ENCODE measurements at places on chromosomes 1 and 21. TPM values are rescaled to one million over a fixed set of nuclear protein-coding genes. Genes with fewer than 3 reads are reported as not detected.
A peak's percentile ranks its signal among the peaks of the same experiment; 100 is the strongest.

GRCh38 chr1:67166196-67166595 lies at the start of gene IL23R:
Gene IL23R, plus strand, starts transcription at chr1:67166454. Its CDS starts 1,667 bp downstream, at chr1:67168121.
- no peak for DNase-seq

DNA sequence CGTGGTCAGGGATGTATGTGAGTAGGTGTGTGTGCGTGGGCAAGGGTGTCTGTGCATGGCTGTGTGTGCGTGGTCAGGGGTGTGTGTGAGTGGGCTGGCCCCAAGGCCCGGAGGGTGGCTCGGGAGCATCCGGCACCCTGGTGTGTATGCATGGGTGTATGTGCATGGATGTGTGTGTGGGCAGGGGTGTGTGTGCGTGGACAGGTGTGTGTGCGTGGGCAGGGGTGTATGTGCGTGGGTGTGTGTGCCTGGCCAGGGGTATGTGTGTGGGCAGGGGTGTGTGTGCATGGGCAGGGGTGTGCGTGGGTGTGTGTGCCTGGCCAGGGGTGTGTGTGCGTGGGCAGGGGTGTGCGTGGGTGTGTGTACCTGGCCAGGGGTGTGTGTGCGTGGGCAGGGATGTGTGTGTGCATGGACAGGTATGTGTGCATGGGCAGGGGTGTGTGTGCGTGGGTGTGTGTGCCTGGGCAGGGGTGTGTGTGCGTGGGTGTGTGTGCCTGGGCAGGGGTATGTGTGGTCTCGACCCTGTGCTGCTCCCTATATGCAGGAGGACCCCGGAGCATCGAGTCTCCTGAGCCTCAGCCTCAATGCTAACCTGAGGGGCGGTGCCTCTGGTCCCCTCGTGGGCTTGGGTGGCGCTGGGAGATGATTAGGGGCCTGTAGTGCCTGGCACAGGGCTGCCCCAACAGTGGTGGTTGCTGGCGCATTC lies 16.3 kb downstream of the ARHGEF16 start:
- DNase-seq: no peak

DNA sequence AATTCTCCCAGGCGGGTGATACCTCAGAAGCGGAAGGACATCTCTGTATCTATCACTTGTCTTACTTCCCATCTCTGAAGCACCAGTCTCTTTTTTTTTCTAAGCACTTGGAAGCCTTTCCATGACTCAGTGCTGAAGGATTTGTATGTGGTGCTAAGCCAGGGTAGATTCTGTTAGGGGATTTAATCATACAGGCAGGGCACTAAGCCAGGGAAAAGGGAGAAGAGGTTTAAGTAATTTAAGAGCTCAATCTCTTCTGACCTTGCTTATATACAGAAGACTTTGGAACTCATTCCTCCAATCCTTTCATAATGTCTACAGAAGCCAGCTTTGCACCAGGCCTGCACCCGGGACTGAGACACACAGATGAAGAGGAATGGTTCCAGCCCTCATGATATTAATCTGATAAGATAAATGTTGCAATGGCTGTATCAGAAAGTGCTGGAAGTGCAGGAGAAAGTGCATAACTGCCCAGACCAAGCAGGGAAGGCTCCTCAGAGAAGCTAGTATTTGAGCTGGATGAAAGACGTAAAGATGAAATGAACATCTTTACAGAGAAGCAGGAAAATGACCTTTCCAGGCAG lies 11.0 kb downstream of the FAM163A start:
- DNase-seq: peak; percentile 68

DNA sequence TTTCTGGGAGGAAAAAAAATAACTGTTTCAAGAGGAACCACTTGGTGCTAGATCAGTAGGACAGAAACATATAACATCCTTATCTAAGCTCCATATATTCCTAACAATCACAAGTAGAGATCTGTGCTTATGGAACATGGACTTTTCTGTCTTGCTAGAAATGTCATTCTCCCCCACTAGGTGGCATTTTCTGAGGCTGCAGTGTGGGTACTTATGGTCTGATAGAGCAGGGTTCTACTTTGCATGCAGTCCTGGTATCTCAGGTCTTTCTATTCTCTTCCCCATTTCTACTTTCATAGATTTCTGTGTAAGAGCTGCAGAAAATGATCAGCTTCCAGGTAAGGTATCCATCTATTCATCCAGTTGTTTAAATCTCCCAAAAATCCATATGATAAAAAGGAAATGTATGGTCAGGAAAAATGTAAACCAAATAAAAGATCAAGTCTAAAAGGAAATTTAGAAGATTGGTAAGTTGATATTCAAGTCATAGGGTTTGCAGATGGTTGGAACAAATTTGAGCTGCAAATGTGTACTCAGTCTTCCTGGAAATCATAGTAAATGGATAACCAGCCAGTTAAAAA lies 1.5 kb downstream of the ZNF684 start:
- DNase-seq: peak; percentile 65

DNA sequence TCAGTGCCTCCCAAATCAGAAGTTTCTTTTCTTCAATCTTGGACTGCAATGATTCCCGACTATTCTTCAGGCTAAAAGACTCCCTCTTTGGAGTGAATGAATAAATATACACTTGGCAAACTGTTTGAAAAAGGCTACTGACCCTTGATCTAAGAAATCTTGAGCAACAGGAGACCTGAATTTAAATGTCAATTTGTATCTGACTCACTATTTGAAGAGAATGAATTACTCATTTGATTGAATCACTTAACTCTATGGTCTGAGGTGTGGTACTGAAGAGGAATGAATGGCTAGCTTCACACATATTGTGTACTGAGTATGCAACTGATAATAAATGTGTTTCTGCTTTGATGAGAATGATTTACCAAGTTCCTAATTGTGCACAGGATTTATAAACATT lies 4.6 kb upstream of the SMG7 start:
- peak; percentile 49 for DNase-seq

DNA sequence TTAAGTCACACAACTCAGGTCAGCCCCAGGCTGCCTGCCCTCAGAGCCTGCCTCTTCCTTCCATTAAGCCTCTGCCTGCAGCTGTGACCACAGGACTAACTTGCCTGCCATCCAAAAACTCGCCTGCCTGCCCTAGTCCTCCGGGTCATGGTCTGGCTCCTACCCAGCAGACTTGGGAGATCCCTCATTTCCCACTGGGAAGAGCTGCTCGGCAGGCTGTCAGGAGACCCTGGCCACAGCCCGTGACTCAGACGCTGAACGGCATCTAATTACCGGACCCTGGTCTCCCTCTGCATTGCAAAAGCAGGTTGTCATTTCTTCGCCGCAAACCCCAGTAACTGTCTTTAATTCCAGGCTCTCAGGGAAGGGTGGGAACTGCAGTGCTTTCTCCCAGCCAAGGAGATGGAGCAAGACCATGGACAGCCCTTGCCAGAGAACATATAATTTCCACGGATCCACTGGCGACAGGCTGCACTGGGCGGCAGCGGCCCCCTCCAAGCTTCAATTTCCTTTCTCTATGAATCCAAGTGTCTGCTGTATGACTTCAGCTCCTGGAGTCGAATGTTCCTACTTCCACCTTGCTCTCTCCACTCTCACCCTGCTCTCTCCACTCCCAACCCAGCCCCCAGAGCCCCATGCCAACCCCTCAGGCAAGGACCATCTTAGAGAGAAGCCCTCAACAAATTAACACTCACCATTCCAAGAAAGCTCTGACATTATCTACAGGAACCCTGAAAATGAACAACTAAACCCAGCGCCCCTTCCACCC lies 20.4 kb downstream of the OLFML2B start:
- peak; percentile 100 for DNase-seq

- DNase-seq: no peak
Observed at GRCh38 chr1:219906924-219907771, 21.2 kb downstream of the SLC30A10 start.

DNA sequence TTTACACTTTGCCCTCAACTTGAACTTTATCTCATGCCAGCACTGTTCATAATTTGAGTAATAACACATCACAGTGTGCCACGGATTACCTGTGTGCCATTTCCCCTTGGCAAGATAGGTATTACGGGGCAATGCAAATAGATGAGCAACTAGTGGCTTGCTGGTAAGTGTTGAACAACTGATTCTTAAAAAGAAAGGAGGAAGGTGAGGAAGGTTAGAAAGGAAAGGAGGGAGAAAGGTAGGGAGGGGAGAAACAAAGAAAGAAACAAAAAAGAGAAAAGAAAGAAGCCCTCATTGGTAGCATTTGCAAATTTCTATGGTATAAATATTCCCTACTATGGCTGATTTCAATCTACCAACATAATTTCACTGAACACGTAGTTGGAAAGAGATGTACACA lies 118.2 kb upstream of the OLIG2 start:
- DNase-seq: no peak

DNA sequence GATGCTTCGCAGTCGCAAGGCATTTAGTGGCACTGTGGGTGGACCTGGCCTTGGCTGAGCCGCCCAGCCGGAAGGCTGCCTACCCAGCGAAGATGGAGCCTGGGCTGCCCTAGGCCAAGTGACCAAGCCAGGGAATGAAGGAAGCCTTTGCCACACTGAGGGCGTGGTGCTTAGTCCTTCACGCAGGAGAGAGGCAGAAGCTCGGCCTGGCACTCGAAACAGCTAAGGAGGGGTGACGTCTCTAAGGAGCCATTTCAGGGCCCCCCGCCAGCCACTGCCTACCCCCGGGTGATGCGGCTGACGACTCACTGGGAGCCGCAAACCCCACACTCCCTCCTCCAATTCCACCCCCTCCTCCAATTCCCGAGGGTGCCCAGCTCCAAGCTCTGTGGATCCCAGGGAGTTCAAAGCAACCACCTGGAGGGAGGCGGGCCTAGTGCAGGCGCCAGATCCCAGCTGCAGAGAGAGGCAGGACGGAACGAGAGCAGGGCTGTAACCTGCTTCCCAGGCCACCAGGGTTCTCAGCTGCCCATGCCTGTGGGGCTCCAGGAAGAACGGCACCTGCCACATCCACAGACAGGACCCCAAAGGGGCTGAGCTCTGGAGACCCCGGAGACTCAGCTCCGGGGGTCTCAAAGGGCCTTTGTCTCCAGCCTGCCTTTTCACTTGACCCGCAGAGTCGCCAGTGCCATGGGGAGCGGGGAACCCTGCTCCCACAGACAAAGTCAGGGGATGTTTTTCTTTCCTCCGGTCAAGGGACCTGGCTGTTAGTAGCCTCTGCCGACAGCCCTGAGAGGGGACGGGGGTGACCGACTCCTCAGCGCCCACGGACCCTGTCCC lies 75.8 kb downstream of the ARHGEF16 start:
- peak; percentile 57 for DNase-seq

DNA sequence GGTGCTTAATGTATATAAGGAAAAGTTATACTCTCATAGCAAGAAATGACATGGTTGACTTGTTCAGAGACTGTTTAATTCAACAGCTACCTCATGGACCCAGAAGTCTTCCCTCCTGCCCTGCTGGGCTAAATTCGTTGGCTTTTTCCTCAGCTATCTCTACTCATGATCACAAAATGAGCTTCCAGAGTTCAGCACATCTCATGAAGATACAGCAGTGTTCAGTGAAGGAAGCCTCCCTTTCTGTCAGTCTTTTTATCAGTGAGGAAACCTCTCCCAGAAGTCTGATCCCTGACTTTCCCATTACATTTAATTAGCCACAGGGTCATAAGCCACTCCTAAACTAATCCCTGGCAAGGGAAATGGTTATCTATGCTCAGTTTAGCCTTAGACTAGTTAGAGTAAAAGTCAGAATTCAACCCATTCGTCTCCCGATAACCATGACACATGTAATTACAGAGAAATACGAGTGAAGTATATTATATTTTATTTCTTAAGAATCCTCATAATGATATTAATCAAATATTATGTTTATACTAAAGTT lies 97.5 kb downstream of the DENND1B start:
- DNase-seq: no peak

DNA sequence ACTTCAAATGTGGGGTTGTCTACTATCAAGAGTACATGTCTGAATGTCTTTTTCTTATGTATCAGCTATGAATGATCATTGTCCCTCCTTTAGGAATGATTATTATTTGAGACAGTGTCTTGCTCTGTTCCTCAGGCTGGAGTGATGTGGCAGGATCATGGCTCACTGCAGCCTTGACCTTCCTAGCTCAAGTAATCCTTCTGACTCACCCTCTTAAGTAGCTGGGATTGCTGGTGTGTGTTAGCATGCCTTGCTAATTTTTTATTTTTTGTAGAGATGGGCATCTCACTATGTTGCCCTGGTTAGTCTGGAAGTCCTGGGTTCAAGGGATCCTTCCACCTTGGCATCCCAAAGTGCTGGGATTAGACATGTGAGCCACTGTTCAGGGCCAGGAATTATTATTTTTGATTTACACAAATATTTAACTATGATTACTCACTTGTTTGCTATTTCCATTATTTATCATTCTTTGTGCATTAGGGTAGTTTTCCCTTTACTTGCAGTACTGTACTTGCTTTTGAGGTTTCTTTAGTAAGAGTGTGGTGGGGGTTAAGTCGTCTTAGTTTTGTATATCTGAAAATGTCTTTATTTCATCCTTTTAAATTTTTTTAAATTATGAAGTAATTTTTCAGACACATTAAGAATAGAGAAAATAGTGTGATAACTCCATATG lies 12.8 kb downstream of the S100A7 start:
- DNase-seq: peak; percentile 63

DNA sequence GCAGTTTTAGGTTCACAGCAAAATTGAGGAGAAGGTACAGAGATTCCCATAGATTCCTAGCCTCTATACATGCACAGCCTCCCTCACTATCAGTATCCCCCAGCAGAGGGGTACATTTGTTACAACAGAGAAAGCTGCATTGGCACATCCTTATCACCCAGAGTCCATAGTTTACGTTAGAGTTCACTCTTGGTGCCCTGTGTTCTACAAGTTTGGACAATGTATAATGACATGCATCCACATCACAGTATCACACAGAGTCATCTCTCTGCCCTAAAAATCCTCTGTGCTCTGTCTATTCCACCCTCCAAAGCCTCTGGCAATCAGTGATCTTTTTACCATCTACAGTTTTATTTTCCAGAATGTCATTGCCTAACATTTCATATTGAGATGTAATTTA lies 22.3 kb upstream of the RGS16 start:
- DNase-seq: no peak

DNA sequence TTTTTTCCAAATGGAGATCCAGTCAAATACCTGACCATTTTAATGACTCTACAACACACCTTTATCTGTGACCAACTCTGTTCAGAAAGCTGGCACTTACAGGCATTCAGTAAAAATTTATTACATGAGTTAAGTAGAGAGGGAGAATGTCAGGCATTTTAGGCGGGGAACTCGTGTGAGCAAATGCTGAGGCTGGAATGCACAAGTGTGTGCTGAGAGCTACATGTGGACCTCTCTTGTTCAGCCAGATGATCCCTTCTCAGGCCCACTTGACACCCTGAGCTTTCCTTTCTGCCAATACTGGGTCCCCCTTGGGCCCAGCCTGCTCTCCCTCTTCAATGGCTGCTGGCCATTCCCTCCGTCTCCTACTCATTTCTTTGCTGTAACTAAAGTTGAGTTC lies 11.7 kb downstream of the PPIH start:
- DNase-seq: no peak

DNA sequence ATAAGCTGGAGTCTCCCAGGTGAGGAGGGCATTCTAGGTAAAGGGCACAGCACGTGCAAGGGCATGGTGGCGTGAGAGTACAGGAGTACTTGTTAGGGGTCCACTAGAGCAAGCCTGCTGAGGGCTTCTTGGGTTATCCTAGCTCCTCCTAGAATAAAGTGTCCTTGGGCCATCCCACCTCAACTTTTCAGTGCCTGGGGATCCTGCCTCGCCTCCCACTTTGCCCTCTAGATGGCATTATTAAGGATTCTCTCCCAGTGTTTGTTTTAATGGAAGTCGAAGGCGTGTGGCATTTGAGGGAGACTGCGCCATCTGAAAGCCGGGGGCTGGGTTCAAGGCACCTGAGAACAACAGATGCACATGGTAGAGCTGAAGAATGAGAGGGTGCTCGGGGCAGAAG lies 74.5 kb upstream of the SELENON start:
- DNase-seq: no peak

FNDC5 gene
- 0.49 TPM for total RNA-seq

S100A7A gene
- not detected for total RNA-seq

POU2F1 gene
- total RNA-seq: 5.5 TPM

SNIP1 gene
- 6.4 TPM for total RNA-seq

NES gene
- 0.37 TPM for total RNA-seq

Data from M059J (cell line).